Subcutaneous preadipocyte (primary cell): ENCODE measurements at places on chromosomes 7 and 10. TPM values are rescaled to one million over a fixed set of nuclear protein-coding genes. Genes with fewer than 3 reads are reported as not detected.

AZGP1 gene
- not detected in 2 replicates for total RNA-seq

FKBP6 gene
- not detected in 2 replicates for total RNA-seq

OR2A5 gene
- not detected in 2 replicates for total RNA-seq

CALY gene
- total RNA-seq, result not detected in 2 replicates

DDC gene
- not detected in 2 replicates for total RNA-seq

IL2RA gene
- total RNA-seq, result not detected in 2 replicates

ASB10 gene
- not detected in 2 replicates for total RNA-seq

AKR1B1 gene
- 124 and 144 TPM in 2 replicates for total RNA-seq

SPRN gene
- total RNA-seq, result 0.37 and 0.39 TPM in 2 replicates

LIPM gene
- total RNA-seq, result not detected in 2 replicates

BTRC gene
- 9.2 and 10.0 TPM in 2 replicates for total RNA-seq

TRIM4 gene
- total RNA-seq, result 20.9 and 22.3 TPM in 2 replicates

NANOS1 gene
- 0.73 and 1.2 TPM in 2 replicates for total RNA-seq

ENO4 gene
- total RNA-seq, result under 0.01 TPM in 1 of 2 replicates, not detected in the other

CLDN15 gene
- total RNA-seq, result 3.3 and 5.9 TPM in 2 replicates

RBP3 gene
- not detected in 2 replicates for total RNA-seq

SPDYE2B gene
- total RNA-seq, result not detected in 2 replicates

BEND7 gene
- total RNA-seq, result 1.4 and 1.5 TPM in 2 replicates

GSTO2 gene
- total RNA-seq, result 0.73 and 0.98 TPM in 2 replicates

C10orf62 gene
- total RNA-seq, result 0.20 TPM in 1 of 2 replicates, not detected in the other

PNLIPRP1 gene
- total RNA-seq, result not detected in 2 replicates

C10orf143 gene
- total RNA-seq, result 0.39 and 1.1 TPM in 2 replicates

SPDYE1 gene
- under 0.01 TPM in 1 of 2 replicates, not detected in the other for total RNA-seq

CYP26C1 gene
- under 0.01 TPM in 2 replicates for total RNA-seq

PTPRZ1 gene
- total RNA-seq, result 0.20 TPM in 1 of 2 replicates, not detected in the other

TASOR2 gene
- 58.8 and 94.8 TPM in 2 replicates for total RNA-seq

DPY19L1 gene
- 22.4 and 34.6 TPM in 2 replicates for total RNA-seq

NOS3 gene
- total RNA-seq, result 3.3 and 3.9 TPM in 2 replicates

ATRNL1 gene
- 0.37 TPM in 1 of 2 replicates, not detected in the other for total RNA-seq

CPVL gene
- 0.98 and 2.6 TPM in 2 replicates for total RNA-seq

SP4 gene
- 4.8 and 5.1 TPM in 2 replicates for total RNA-seq

AKR1C3 gene
- 139 and 258 TPM in 2 replicates for total RNA-seq

NKX1-2 gene
- not detected in 2 replicates for total RNA-seq

HOXA13 gene
- total RNA-seq, result 0.20 and 0.37 TPM in 2 replicates
